ENCODE measurements at places on chromosomes 7 and 10.

DNA sequence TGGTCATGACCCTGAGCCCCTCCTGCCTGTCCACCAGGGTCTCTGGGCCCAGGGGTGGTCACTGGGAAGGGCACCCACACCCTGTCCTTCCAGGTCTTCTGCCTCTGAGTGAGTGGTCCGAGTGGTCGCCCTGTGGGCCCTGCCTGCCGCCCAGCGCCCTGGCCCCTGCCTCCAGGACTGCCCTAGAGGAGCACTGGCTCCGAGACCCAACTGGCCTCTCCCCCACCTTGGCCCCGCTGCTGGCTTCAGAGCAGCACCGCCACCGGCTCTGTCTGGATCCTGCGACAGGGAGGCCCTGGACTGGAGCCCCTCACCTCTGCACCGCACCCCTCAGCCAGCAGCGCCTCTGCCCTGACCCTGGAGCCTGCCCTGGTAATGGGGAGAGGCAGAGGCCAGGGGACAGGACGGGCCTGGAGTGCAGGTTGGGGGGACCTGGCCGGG lies 13.9 kb upstream of the ZNF862 start:
- DNase-seq = no peak

DNA sequence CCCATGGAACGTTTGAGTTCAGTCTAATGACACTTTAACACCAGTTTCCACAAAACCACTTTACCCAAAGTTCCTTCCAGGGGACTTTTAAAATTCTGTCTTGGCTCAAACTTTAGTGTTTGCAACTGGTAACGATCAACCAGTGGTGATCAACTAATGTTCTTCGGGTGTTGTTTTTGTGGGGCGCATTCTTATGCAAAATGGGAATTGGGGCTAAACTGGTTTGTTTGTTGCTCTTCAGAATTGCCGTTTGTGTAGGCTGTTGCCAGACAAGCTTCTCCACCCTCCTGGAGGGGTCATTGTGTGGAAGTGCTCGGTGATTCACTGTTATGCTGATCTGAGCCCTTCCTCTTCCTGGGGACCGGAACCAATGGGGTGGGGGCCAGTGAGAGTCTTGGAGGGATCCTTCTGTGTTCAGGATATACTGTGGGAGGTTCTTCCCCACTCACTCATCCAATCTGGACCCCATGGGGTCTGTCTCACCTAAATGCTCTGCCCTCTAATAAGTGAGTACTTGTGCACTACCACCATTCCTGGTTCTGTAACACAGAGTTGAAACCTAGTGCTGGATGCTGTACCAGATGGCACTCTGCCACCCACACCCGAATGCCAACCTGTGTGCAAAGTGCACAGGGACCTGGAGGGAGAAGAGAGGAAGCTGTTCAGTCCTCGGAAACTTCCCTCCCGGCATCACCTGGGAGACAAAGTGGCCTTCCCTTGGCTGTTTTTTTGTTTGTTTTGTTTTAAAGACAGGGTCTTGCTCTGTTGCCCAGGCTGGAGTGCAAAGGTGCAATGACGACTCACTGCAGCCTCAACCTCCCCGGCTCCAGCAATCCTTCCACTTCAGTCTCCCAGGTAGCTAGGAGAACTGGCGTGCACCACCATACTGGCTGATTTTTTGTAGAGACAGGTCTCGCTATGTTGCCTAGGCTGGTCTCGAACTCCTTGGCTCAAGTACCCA lies 2.1 kb downstream of the NFE2L3 start:
- peak; percentile 54 for DNase-seq

- DNase-seq = no peak
Measured at GRCh38 chr10:33722067-33722466, 387.6 kb upstream of the NRP1 start.

DNA sequence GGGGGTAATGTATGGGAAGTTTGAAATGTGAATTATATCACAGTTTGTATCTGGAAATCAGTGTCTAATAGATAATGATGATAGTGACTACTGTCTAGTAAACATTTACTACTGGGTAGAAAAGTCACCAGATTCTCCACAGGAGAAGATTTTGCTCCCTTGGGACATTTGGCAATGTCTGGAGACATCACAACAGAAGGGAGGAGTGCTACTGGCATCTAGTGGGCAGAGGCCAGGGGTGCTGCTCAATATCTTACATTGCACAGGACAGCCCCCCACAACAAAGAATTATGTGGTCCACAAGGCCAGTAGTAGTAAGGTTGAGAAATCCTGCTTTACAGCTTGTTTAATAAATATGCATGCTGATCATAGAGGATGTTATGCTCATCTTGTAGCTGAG lies 92.3 kb upstream of the PRPS1L1 start:
- DNase-seq = no peak

DNA sequence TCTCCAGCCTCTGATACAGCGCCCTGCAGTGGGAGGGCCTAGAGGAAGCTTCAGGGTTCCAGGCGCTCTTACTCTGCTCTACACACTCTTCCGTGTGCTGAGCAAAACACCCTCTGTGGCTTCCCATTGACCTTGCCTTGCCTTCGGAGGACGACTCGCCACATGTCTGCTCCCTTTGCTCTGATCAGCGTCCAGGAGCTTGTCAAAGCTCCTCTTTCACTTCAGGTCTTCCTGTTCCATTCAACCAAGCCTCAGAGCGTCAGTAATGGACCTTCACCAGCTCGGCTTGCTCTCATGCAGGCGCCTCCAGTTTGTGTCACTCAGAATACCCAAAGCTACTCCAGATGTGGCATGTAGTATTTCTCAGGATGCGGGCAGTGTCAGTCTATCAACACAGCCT lies 173.9 kb downstream of the ARID5B start:
- DNase-seq = no peak

DNA sequence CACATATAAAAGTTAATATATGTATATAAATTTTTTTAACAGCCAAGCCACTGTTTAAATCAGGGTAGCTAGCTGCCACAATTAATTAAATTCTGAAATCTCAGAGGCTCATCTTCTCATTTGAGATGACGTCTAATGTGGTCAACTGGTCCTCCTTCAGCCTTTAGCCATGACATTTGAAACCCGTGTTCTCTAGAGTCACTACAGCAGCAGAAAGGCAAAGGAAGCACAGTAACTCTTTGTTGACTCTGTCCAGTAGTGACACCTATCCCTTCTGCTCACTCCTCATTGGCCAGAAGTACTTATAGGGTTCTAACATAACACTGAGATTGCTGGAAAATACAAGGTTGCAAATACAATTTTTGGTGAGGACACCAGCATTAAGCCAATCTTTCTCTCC lies 555.5 kb downstream of the ETV1 start:
- DNase-seq = no peak

- peak; percentile 10 for DNase-seq
Measured at GRCh38 chr10:85603151-85603940, 763.2 kb downstream of the GRID1 start.

DNA sequence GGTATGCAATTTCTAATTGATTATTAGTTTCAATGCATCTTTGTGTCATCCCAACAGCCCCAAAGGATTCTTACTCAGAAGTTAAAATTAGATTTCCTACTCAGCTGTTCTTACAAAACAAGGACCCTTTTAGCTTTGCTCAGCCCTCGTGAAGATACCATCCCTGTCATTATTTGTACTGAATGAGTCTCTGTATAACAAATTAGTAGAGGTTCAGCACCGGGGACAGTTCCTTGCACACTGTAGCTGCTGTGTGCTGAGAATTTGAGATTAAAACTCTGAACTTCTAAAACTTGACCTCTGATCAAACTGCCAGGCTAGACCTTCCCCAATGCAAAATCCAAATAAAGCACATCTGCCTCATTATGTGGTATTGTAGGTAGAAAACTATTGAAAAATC lies 299.1 kb downstream of the LHFPL3 start:
- DNase-seq = no peak
